HuH-7.5 (cell line): ENCODE measurements at places on chromosomes 5 and 9.

DNA sequence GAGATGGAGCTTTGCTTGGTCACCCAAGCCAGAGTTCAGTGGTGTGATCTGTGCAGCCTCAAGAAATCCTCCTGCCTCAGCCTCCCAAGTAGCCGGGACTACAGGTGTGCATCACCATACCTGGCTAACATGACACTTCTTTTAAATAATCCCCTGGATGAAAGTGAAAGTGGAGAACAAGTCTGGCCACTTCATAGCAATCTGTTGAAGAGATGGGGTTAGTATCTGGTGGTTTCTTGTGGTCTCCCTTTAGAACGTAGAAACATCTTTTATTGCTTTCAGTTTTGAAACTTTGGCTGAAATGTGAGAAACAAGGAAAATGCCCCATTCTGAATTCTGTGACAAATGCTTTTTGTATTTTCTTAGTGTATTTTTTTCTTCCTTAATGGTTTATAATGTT is 452.5 kb upstream of the RIOK2 start:
- no peak for DNase-seq

DNA sequence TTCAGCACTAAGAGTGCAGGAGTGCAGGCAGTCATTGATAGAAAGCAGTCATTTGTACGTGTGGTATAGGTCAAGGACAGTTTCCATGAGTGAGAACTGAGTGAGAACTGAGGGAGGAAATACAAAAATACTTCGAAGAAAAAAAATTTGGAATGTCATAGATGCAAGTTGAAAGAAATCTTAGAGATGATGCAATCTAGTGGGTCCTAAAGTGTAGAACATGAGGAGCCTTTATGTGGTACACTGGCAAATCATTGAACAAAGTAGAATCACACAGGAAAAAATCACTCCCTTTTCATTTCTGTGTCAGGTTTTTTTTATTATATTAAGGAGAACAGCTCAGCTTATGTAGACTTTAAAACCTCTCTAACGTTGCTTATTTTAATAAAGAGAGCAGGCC is 26.4 kb upstream of the SLC1A1 start:
- DNase-seq, result no peak

GRCh38 chr9:130732136-130732535 is 38.6 kb downstream of the EXOSC2 start:
- DNase-seq, result no peak

- no peak for DNase-seq
Observed at GRCh38 chr5:91888810-91889209, 505.7 kb upstream of the ARRDC3 start.

- DNase-seq, result no peak
Observed at GRCh38 chr5:103526164-103526915, 36.2 kb downstream of the NUDT12 start.
